ENCODE measurements at places on chromosomes 5 and 9. TPM values are rescaled to one million over a fixed set of nuclear protein-coding genes. Genes with fewer than 3 reads are reported as not detected.

- DNase-seq, result no peak
Observed at GRCh38 chr9:93651521-93651950, 75.2 kb downstream of the PHF2 start.

GRCh38 chr5:131280417-131280816, 16.6 kb downstream of the CDC42SE2 start:
- peak; percentile 36 for DNase-seq

- DNase-seq, result no peak
Observed at GRCh38 chr9:134320126-134320867, 6.0 kb upstream of the RXRA start.

- no peak for DNase-seq
Observed at GRCh38 chr5:61809651-61810050, 477.6 kb downstream of the ZSWIM6 start.

- DNase-seq, result no peak
Observed at GRCh38 chr5:81827500-81827899, 76.6 kb upstream of the SSBP2 start.

DNA sequence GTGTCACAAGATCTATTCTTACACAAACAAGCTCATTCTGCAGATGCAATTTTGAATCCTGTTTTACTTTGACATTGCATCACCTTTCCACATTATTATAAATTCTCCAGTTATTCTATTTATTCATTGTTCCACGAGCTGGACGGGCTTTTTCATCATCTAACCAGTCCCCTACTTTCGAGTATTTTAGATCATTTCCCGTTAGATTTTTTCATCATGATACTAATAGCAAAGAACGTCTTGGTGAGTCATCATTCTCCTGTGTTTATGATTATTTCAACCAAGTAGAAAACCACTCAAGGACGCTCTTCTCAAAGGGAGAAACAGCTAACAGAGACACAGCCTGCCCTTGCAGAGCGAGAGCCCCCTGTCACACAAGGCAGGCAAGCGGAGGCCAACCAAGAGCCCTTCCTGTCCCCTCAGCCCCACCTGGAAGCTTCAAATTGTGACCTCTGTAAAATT, 15.1 kb downstream of the BBLN start:
- DNase-seq, result no peak

DNA sequence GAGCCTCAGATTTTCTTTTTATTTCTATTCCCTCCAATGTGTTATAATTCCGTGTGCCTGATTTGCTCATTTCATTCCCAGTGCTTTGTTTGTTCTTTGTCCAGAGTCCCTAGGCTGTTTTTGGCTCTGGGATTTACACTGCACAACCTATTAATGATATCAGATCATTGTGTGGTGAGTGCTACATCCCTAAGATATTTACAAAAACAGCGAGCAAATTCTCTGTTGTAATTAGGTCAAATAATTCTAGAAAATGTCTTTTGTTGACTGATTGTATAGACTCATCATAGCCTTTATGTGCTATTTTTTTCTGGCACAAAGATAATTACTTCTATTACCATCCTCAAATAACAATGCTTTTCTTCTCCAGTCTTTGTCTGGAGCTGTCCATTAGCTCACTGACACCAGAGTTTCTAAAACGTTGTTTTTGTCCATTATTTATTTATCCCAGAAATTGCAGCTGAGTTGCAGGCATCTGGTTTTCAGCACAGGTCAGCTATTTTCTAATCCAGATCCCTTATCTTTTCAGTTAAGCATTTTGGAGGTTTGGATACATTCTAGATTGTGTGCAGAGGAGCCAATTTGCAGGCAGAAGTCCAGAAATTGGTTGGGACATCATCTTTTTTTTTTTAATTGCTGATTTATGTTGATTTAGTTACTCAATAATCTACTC, 379.9 kb upstream of the DMAC1 start:
- peak; percentile 29 for DNase-seq

RPL7A gene
- 1,412 TPM for total RNA-seq

GRCh38 chr9:98864281-98865174, 57.1 kb downstream of the GALNT12 start:
- no peak for DNase-seq
